ENCODE measurements at places on chromosomes 2 and 18.
A peak's percentile ranks its signal among the peaks of the same experiment; 100 is the strongest.

DNA sequence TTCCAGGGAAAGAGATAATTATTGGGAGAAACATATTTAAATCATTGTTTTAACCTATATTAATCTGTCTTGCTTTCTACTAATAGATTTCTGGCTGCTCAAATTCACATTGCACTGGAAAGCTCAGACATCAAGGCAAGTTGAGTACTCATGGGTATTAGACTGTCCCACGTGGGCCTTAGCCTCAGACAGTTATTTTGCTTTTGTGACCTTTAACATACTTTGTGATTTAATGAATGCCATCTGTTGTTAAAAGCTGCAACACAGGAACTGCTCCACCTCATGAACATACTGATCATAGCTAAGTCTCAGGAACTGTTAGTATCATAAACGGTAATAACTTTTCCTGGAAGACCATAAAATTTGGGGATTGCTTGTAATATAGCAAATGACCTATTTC lies 2.7 kb upstream of the LCT start:
- peak; percentile 80 for DNase-seq

DNA sequence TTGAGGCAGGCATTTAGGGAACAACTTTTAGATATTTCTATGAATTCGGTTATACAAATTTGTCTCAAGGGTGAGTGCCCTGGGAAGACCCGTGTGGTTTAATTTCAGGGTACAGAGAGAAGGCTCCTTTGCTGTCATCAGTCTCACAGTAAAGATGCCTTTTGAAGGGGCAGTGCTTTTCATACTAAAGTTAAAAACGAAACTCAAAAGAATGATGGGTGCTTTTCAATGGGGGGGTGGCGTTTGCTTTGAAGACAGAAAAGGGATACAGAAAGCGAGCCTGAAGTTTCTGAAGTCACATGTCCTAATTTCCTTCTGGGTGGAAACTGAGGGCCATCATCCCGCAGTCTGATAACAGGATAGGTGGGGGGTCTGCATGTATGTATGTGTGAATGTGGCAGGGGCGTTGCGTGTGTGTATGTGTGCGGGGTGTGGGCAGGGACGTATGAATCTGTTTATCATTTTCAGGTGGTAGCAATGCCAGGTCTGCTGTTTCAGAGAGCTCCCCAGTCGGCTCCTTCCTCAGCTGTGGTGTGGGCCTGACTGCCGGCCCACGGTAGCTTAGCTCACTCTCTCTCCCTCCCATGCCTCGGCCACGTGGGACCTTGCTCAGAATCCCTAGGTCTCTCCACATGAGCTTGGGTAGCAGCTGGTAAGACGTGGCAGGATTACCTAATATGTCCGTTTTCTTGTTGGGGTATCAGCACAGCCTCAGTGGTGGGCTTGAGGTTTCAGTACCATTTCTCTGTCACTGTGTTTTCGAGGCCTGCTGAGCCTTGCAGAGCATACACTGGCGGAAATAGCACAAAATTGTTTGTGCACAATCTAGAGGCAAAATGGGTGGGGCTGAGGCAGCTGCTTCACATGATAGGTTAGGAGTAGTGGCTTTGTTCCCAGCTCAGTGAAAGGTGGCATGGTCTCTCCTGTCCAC lies 32.7 kb downstream of the ARHGAP25 start:
- DNase-seq, result no peak

GRCh38 chr2:132911726-132912724 lies 242.0 kb upstream of the LYPD1 start:
- DNase-seq, result no peak

- DNase-seq, result no peak
Measured at GRCh38 chr18:59918320-59918755, 18.5 kb downstream of the PMAIP1 start.

DNA sequence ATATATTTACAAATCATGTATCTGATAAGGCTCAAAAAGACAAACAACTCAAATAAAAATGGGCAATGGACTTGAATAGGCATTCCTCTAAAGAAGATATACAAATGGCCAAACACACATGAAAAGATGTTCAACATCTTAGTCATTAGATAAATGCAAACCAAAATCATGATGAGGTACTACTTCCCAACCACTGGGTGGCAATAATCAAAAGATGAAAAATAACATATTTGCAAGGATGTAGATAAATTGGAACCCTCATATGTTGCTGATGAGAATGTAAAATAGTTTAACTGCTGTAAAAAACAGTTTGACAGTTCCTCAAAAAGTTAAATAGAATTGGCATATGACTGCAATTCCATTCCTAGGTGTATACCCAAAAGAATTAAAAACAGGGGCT lies 132.3 kb downstream of the TTC32 start:
- DNase-seq, result no peak

- no peak for DNase-seq
Measured at GRCh38 chr2:239278361-239278760, 122.5 kb downstream of the HDAC4 start.

DNA sequence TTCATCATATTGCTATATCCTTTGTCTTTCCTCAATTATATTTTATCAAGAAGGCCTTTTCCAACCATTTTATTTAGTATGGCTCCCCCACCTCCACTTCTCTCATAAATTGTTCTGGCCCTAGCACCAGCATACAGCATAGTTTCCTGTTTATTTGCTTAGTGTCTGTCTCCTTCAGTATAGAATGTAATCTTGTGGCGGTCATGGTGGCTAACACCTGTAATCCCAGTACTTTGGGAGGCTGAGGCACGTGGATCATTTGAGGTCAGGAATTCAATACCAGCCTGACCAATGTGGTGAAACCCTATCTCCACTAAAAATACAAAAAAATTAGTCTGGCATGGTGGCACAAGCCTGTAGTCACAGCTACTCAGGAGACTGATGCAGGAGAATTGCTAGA lies 39.6 kb upstream of the CLASP1 start:
- no peak for DNase-seq

DNA sequence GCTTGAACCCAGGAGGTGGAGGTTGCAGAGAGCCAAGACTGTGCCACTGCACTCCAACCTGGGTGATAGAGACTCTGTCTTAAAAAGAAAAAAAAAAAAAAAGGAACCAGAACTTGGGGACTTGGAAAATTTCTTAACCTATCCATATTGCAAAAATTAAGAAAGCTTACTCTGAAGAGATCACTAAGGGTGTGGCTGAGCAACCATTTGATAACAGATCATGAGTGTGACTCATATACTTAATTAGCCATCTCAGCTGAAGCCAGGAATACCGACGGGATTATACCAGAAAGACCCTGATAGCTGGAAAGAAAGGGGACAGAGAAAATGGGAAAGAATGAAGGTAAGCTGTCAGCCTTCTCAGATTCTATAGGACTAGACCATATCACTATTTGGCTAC lies 7.1 kb upstream of the ADD2 start:
- no peak for DNase-seq

- no peak for DNase-seq
Measured at GRCh38 chr2:228648541-228648940, 467.1 kb upstream of the SPHKAP start.

DNA sequence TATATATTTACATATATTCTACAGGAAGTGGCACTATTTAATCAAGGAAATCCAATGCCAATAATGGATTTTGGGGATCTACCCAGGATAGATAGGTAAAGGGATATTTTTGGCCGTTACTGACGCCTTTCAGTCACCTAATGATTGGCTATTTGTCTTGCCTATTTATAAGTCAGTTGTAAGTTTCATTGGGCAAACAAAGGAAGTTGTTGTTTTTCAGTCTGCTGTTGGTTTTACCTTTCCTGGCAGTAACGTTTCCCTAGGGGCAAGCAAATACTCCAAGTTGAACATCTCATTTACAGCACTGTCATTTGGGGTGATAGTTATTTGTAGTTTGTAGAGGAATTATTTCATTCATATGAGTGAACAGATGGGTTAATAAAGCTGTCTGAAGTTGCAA lies 17.0 kb upstream of the LANCL1 start:
- DNase-seq, result no peak

DNA sequence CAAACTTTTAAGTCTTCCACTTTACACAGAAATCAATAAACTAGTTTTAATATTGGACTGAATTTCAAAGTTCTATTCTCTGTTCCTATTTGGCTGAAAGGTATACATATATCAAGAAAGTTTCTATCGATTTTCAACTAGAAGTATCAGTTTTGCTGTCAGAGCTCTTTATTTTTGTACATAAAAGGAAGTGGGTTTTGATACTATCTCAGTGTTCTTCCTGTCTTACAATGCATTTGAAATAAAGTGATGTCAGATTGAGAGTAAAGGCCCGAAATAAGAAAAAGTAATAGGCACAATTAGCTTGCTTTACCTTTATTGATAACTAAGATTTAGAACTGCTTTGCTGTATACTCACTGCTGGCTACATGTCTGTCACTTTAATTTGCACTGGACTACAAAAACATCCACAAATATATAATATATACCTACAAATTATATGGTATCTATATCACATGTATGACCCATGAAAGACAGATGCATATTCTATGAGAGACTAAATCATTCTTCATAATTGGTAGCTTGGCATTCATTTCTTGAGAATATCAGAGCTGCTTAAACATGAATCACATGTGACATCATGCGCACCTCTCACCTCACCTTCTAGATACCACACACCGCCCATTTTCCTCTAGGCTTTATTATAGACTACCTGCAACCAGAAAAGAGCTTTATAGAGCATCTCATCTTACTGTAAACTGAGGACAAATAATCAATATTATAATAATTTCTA lies 83.6 kb downstream of the ASXL2 start:
- DNase-seq, result no peak

- DNase-seq, result no peak
Measured at GRCh38 chr18:70420146-70420898, 131.5 kb downstream of the SOCS6 start.

- peak; percentile 4 for DNase-seq
Measured at GRCh38 chr2:204931562-204931961, 386.3 kb downstream of the PARD3B start.

DNA sequence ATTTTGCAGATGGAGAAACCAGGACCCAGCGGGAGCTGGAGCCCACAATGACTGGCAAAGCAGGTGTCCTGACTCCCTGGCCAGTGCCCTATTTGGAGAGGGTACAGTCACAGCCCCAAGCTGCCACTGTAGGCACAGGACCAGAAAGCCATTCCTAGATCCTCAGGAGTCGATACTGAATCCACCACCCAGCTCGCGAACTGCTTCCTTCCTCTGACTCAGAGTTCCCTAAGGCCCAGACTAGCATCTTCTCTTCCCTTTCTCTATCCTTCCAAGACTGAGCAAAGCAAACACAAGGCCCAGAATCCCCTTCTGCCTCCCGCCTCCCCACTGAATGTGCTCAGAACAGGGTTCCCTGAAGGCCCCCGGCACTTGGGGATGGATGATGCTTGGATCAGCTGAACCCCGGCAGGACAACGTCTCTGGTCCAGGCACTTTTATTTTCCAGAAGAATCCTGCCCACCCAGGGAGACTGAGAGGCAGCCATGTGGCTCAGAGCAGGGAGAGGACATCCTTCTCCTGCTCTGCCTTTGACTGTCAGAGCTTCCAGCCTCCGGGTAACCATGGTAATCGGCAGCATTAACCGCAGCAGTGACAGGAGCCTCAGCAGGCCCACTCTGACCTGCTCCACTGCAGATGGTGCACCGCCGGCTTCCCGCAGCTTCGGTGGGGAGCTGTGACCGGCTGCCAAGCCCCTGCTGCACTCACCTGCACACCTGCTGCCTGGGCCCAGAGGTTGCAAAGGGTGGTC lies 34.8 kb upstream of the KLHL29 start:
- no peak for DNase-seq

DNA sequence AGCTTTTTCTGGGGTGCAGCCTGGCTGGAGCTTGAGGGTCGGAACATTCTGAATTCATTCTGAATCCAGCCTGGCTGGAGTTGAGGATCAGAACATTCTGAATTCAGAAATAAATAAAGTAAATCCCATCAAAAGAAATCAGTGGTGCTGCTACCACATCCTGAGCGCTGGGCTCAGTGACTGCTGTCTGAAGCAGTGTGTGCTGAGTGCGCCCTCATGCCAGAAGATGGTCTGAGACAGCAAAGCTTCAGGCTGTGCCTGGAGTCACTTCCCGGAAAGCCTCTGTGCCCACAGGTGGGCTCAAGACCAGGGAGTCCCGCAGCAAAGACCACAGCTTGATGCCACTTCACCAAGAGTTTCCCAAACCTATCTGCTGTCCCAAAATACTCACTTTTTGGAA lies 187.9 kb downstream of the VAPA start:
- no peak for DNase-seq

DNA sequence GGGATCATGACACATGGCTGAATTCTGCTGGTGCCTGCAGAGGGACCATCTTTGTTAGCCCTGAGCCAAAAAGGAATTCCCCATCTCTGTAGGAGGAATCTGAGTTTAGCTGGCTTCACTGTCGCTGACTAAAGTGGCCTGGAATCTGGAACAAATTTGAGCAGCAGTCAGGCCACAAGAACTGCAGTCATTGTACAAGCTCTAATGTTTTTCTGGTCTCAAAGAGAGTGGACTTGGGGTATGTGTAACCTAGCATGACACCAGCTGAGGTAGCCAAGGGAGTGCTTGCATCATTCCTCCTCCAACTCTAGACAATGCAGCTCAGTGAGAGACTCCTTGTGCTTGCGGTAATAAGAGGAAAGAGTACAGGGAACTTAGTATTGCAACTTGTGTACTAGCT lies 539.1 kb upstream of the LRRTM4 start:
- DNase-seq, result no peak

GRCh38 chr2:127410871-127411652 lies 7.2 kb upstream of the PROC start:
- no peak for DNase-seq

GRCh38 chr2:231800493-231801091 lies 14.3 kb downstream of the COPS7B start:
- DNase-seq, result no peak

DNA sequence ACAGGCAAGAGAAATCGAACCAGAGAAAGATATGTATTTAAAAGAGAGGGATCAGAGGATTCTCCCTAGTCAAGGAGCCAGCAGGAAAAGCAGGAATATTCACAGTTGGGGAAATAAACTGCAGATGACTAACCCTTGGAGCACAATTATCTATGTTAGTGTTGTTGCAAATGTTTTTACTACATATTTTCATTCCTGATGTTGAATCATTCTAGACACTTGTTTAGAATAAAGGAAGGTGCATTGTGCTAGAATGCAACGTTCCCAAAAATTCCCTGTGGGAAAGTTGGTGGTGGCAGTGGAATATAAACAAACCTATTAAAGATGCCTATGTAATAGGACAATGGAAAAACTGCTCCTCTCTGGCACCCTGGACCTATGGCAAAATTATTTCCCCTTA lies 63.3 kb downstream of the DTNA start:
- no peak for DNase-seq

- no peak for DNase-seq
Measured at GRCh38 chr18:49510393-49511115, 23.5 kb upstream of the C18orf32 start.

DNA sequence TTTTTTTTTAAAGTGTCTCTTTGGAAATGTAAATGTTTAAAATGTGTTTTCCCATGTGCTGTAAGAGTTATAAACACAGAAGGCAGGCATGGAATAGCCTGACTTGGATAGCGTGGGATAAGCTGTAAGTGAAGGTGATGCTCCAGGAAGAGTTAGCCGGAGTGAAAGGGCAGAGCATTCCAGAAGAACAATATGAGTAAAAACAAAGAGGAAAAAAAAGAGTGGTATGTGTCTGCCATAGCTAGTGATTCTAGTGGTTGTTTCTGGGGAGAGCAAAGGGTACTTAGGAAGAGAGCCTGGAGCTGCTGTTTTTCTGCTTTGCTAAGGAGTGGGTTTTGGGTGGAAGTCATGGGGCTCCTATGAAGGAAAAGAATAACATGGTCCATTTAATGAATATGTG lies 126.9 kb upstream of the DLGAP1 start:
- DNase-seq, result no peak

All from AG04449 (cell line).